ENCODE measurements at places on chromosomes 12 and 14.

GRCh38 chr14:70838076-70838475 lies 28.8 kb upstream of the MAP3K9 start:
- DNase-seq: no peak

DNA sequence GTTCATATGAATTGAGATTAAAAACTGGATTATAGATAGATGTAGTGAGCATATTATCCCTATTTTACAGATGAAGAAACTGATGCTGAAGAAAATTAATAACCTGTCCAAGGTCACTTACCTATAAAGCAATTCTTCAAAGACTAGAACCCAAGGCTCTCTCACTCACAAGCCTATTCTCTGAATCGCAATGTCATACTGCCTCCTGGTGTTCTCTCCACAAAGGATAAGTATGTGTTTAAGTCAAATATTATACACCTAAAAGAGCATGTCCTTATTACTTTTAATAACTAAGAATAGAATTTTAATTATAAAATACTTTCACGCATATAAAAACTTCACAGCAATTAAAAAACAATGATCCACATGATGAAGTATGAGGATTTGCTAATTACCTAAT lies 721.3 kb upstream of the USP15 start:
- no peak for DNase-seq

DNA sequence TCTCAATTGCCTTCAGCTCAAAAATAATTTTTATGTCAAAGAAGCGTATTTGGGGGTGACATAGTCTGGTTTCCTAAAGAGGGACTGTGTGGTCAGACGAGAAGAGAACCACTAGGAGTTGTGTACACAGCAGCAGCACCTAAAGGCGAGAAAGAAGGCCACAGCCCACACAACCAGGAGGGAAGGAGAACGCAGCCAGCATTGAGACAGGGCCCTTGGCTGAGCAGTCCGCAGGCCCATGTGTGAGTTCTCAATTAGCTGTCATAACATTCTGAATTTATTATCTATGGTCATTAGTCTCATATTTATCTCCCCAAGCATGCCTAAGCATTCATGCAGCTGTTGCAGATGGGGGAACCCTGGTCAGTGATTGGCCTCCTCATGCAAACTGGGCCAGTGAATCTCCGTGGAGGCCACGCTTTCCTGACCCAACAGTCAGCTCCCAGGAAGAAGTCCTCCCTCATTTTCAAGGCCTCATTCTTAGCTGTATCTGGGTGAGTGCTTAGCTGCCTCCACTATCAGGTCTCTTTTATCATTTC lies 81.2 kb upstream of the ATF7IP start:
- no peak for DNase-seq

GRCh38 chr12:117885211-117885610 lies 83.6 kb downstream of the KSR2 start:
- no peak for DNase-seq

DNA sequence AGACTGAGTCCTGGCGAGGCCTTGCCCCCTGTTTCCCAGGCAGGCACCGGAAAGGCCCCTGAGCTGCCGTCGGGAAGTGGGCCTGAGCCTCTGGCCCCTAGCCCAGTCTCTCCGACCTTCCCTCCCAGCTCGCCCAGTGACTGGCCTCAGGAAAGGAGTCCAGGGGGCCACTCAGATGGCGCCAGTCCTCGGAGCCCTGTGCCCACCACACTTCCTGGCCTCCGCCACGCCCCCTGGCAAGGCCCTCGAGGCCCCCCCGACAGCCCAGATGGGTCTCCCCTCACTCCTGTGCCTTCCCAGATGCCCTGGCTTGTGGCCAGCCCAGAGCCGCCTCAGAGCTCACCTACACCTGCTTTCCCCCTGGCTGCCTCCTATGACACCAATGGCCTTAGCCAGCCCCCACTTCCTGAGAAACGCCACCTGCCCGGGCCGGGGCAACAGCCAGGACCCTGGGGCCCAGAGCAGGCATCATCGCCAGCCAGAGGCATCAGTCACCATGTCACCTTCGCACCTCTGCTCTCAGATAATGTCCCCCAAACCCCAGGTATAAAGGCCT lies 10.9 kb downstream of the TNS2 start:
- DNase-seq: no peak

GRCh38 chr14:101616202-101616601 lies 54.9 kb downstream of the DIO3 start:
- no peak for DNase-seq

DNA sequence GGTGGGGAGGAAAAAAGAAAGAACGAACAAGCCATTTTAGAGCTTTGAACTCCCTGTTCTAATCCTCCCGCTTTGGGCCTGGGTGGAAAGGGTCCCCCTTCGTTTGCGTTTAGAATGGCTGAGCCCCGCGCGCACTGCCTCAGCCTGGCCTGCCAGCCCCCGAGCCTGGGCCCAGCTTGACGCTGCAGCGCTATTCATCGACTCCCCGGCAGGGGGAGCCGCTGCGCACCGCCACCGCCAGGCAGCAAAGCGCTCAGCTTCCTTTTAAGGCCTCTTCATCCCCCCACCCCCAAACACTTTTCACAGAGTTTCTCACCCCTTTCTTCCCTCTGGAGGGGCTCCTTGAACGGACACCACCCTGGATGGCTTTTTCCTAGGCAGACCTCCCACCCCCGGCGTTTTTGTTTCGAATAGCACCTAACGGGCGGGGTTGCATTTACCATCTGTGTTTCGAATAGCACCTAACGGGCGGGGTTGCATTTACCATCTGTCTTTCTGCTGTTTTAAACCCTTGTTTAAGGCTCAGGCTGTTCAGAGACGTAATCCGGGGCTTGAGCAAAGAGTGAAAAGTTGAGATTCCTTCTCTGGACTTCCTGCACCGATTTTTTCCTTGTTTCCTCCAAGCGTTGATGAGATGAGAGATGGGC lies 56.4 kb upstream of the PIWIL1 start:
- peak; percentile 3 for DNase-seq

- DNase-seq: no peak
Measured at GRCh38 chr12:92582893-92583292, 119.9 kb upstream of the PLEKHG7 start.

DNA sequence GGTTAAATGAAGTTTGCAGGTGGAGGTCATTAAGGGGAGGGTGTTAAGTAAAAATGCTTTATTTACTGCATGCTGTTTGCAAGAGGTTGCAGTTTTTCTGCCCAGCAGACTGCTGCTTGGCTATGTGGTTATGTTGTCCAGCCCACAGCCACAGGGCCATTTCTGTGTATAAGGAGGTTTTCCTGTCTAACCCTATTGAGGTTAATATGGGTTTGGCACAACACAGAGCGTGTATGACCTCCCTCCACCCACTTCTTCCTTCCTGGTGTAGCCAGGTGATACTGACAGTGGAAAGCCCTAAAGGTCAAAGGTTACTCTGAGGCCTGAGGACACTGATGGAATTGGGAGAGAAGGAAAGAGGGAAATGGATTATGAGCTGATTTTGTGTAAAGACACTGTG lies 253.7 kb upstream of the PWP1 start:
- no peak for DNase-seq

GRCh38 chr12:59252731-59253130 lies 332.4 kb upstream of the LRIG3 start:
- no peak for DNase-seq

DNA sequence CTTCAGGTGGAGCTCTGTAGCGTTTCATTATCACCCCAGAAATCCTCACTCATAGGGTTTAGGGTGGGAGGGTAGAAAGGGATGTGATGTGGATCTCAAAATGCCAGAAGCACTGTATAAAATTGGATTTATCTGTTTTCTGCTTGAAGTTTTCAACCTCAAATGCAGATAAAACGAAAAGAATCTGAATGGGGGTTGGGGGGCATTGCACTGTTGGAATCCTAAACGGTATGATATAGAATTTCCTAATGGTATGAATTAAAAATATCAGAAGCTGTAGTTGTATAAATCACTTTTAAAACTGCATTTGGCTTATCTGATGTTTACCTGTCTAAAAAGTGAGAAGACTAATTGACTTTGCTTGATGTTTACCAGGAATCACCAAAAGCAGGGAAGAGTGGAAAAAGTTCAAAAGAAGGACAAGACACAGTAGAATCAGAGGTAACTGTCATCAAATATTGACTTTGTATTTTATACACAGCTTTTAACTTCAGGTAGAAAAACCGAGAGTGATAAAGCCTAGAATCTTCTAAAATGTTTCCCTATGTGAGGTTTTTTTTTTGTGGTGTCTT lies 1.1 kb downstream of the PPP2R5C start:
- DNase-seq: no peak

- DNase-seq: peak; percentile 26
Measured at GRCh38 chr14:96805956-96806355, 8.8 kb downstream of the VRK1 start.

DNA sequence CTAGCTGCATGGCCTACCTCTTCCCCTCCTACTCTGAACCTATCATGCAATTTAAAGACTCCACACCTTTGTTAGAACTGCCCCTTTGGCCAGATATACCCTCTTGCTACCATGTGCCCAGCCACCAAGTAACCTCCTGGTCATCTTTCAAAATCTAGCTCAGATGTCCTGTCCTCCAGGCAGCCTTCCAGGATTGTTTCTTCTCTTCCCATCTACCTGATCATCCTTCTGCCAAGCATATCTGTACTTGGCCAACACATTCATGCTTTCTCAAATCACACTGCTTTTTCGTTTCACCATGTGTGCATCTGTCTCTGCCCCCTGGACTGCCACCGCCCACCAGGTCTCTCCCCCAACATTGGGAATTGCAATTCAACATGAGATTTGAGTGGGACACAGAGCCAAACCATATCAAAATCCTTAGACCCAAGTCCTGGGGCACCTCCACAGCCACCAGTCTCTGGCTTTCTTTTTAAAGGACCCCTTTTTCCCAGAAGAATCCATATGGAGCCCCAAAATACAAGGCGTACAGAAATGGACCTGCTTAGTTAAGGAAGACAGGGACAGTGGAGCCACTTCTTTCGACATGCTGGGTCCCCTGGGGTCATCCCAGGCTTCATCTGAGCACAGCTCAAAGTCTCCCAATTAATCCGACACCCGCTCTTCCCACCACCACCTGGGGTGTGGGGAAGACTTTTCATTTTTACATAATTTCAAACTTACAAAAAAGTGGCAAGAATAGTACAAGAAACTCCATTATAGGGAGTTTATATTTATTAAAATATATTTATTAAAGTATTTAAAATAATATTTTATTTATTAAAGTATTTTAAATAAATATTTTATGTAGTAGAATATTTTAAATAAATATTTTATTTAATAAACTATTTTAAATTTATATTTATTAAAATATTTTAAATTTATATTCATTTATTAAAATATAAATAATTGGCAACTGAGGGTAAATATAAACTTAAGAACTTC lies 7.9 kb upstream of the CMKLR1 start:
- DNase-seq: no peak

DNA sequence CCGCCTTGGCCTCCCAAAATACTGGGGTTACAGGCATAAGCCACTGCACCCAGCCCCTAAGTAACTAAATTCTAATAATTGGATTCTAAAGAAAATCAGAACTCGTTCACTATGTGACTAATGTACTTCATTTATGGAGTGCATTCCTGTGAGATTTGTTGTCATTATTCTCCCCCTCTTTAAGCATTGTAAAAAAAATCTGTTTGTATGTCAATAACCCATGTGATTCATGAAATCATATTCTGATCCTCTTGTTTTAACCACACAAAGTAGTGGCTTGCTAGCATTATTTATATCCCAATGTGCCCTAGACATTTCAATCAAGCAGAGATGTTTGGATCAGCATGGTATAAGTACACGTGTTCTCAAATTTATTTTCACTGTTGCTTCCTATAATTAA lies 78.2 kb upstream of the OSBPL8 start:
- DNase-seq: no peak

- DNase-seq: no peak
Measured at GRCh38 chr12:80472236-80472635, 28.2 kb downstream of the PTPRQ start.

DNA sequence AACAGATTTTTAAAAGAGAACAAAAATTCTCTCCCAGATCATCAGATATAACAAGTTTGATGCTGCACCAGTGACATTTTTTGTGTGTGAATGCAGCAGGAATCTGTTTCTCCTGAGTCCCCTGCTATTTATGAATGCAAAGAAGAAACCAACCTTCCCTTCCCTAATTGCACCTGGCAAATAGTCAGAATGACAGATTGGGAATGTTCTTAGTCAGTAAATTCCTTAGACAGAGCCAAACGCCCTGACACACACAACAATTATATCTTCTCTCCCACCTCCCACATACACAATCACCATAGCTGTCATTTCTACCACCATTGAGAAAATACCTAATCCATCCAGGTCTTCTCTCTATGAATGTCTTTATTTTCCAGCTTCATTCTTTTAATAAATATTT lies 174.4 kb downstream of the ALG10B start:
- DNase-seq: no peak

- DNase-seq: no peak
Measured at GRCh38 chr12:87363497-87364084, 665.6 kb downstream of the C12orf50 start.

GRCh38 chr12:124609041-124609989 lies 41.9 kb upstream of the NCOR2 start:
- no peak for DNase-seq

DNA sequence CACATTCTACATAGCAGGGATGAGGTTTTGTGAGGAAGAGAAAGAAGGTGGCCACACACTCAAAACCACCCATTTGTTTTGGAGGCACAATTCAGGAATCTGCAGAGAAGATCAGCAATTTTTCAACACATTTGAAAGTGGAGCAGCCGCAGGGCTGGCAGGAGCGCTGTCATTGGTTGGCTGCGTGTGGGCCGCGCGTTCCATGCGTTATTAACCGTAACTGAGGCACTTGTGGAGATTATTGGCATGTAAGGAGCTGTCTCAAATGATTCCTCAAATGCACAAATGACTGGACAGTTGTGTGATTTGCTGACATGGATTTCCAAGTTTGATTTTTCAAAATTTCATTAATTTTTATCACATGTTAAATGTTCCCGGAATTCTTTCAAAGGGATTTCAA lies 318.5 kb downstream of the TMEM132D start:
- DNase-seq: no peak

DNA sequence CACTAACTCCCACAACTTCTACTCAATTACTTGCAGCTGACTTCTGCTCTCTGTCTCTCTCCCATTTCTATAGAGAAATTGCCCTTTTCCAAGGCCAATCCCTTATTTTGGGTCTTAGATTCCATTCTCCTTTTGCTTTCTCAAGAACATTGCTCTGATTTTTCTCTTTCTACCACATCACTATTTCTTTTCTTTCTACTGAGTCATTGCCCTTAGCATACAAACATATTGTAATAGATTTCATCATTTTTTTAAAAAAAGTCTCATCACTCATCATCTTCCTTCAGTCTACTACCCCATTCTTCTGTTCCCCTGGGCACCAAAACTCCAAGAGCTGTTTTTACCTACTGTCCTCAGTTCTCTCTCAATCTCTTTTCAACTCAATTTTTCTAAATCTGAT lies 4.4 kb upstream of the KCNA1 start:
- DNase-seq: no peak
